ENCODE measurements at places on chromosomes 6 and 20.

DNA sequence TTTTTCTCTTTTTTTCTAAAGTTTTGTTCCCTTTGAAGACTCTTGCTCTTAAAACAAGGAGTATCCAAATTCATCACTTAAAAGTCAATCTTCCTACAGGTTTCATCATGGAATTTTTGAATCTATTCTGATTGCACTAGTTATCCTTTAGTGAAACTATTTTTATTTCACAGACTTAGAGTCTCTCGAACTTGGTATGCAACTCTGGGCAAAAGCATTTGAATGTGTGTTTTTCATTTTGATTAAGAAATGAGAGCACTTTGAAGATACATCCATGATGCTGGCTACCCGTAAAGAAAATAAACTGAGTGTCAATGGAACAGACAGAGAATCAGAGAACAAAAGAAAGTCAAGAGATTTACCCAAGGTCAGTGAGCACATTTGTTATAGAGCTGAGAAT is 586.5 kb downstream of the EPM2A start:
- no peak for DNase-seq

DNA sequence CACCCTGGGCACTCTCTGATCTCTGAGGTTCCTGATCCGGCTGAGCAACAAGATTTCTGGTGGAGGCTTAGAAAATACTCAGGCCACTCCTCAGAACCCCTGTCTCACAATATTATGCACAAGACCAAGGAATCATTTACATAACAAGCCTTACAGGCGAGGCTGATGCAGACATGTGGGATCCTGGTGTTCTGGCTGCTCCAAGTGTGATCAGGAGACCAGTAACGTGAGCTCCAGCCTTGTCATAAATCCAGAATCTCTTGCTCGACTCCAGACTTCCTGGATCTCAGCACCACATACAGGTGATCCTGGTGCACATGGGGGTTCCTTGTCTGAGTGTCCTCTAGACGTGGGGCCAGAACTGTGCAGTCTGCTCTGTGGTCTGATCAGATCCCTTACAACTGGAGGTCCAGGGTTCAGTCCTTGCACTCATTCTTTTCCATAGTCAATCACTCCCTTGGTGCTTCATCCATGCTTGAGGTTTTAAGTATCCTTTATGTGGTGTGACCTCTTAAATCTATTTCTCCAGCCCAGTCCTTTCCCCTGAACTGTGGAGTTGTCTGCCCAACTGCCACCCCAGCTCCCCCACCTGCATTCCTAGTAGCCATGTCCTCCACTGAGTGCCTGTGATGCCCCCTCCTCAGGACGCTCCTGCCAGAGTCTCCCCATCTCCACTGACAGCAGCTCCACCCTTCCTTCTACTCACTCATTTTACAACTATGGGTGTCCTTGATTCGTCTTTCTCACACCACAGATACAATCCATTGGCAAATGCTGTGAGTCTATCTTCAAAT is 5.1 kb downstream of the HLA-C start:
- DNase-seq: no peak

GRCh38 chr20:17871181-17871580 is 97.4 kb downstream of the SNX5 start:
- no peak for DNase-seq

- DNase-seq: no peak
Observed at GRCh38 chr6:96687121-96687520, 124.2 kb downstream of the FHL5 start.

- no peak for DNase-seq
Observed at GRCh38 chr20:38152621-38153221, 12.3 kb downstream of the TGM2 start.

- DNase-seq: no peak
Observed at GRCh38 chr6:6362056-6362840, 41.8 kb upstream of the F13A1 start.

- no peak for DNase-seq
Observed at GRCh38 chr6:157812425-157813171, 10.4 kb upstream of the SNX9 start.

DNA sequence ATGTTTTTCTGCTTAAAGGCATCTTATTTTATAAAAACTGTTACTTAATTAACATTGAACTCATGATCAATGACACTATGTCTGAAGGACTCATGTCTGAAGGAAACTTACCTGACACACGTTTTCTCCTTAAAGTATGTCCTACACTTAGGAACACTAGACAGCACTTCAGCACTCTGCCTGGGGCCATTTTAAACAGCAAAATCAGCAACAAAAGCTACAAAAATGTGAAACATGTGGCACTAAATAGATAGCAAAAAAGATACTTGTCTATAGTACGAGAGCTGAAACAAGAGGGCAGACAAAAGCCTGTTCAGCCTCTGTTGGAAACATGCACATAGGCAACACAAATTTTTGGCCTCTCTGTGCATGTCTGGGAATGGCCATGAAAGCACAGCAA is 93.5 kb upstream of the TMEM30A start:
- no peak for DNase-seq

DNA sequence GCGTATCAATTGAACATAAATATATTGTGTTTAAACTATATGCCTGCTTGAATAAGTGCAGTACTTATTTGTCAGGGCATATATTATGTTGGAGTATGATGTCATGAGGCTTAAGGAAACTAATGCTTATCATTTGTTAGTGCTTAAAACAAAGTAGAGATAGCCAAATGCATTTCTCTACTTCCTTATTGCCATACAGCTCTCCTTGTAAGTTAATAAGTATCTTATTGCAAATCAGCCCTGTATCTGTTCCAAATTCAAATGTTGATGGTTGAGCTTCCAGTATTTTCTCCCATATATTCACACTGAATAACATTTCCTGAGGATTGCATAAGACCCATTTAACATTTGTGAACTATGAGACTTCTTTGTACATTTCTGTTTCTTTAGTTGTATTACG is 57.8 kb downstream of the CARMIL1 start:
- no peak for DNase-seq

DNA sequence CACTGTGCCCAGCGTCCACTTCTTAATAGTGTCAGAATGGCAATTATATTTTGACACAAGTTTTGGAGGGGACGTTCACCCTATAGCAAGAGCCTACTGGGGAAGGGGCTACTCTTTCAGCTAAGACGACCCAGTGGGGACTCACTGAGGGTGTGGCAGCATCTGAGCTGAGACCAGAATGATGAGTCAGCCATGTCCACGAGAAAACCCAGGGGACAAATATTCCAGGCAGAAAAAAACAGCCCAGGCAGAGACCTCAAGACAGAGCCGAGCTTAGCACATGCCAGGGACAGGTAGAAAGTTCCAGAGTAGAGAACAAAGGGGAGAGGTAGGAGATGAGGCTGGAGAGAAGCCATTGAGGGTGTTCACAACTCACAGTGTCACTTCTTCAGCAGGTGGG is 11.2 kb downstream of the CNBD2 start:
- DNase-seq: no peak

All from cortex of kidney (tissue), 1 donor.